ENCODE measurements at places on chromosomes 6 and 20. TPM values are rescaled to one million over a fixed set of nuclear protein-coding genes. Genes with fewer than 3 reads are reported as not detected.

Gene MAN1A1
- total RNA-seq = 245 TPM

Gene LRRN4
- 0.58 TPM for total RNA-seq

Gene COL19A1
- 29.4 TPM for total RNA-seq

Gene PRSS16
- total RNA-seq = 2.0 TPM

Gene POPDC3
- total RNA-seq = 2.5 TPM

Gene RSPH4A
- total RNA-seq = 0.90 TPM

- no peak for DNase-seq
These were observed 8.2 kb upstream of the MDFI start for GRCh38 chr6:41630069-41630468.

DNA sequence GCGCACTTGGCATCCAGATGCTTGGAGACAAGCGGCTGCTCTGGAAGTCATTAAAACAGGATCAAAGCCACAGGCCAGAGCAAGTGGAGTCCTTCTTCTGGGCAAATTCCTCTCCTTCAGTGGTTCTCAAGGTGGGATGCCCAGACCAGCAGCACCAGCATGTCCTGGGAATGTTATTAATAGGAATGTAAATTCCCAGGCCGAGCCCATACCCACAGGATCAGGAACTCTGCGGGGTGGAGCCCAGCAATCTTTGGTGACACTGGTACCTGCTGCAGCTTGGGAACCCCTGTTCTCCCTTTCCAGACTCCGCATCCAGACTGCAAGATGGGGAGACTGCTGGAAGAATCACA lies 44.6 kb downstream of the CPNE5 start:
- no peak for DNase-seq

DNA sequence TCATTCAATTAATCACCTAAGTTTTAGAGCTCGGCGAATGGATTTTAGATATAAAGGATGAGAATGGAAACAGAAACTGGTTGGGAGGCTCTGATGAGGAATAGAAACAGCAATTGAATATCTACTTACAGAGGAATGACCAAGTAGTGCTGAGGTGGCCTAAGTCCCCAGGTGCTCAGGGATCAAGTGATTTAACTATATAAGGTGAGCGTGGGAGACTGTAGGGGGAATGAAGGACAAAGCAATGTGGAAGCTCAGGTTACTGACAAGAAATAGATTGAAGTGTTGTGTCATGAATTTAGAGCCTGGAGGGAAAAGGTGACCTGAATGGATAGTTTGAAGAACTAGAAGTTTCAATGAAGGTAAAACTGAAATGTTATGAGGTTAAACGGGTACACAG lies 495.4 kb upstream of the SOX4 start:
- DNase-seq = no peak

DNA sequence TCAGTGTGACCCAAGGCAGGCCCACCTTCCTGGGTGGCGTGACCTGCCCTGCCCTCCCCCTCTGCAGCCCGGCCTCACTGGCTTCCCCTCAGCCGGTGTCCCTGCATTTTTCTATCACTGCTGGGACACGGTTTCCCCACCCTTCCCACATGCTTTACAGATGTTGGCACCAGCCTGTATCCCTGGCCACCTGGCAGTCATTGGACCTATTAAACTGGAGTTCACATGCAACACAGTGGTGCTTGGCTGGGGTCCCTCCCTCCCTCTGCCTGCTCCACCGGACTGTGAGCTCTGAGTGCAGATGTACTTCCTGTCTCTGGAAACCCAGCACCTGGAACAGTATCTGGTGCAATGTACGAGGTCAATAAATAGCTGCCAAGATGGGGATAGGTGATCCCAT lies 25.5 kb upstream of the STX16 start:
- DNase-seq = no peak

GRCh38 chr6:128259730-128260685 lies 260.4 kb downstream of the PTPRK start:
- DNase-seq = no peak

DNA sequence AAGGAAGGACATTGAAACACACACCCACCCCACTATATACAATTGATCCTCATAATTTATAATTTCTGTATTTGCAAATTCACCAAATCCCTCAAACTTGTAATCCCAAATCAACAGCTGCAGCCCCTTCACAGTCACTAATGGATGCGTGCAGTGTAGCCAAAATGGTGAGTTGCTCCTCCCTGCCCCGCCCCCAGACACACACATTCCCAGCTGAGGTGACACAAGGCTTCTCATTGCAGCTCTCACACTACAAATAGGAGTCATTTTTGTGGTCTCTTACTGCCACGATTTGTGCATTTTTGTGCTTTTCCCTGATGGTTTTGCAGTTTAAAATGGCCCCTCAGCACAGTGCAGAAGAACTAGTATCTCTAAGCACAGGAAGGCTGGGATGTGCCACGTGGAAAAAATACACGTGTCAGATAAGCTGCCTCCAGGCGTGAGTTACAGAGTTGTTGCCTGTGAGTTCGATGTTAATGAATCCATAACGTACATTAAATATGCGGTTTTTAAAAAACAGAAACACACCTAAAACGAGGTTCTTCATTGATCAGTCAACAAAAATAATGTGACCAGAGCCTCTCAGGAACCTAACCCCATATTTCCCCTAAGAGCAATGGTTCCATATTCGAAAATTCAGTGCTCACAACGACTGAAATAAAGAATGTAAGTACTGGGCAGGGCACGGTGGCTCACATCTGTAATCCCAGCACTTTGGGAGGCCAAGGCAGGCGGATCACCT lies 8.2 kb downstream of the ATP9A start:
- no peak for DNase-seq

- no peak for DNase-seq
These were observed 5.4 kb upstream of the ZNFX1 start for GRCh38 chr20:49283176-49283702.

DNA sequence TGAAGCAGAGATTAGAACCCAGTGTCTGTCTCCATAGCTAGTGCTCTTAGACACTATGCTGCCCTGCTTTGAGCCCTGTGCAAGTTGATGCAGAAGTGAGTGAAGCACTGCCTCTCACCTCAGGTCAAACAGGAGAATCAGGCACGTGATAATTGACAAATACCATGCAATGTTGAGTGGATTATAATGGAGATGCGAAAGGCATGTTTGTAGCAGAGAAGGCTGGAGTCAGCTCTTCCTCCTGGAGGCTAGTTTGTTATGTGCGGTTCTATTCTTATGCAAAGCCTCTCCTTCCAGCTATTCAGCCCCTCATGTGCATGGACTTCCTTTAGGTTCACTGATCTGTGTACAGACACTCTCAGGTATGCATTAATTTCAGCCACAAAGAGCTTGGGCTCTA lies 108.5 kb downstream of the MANEA start:
- DNase-seq = no peak

DNA sequence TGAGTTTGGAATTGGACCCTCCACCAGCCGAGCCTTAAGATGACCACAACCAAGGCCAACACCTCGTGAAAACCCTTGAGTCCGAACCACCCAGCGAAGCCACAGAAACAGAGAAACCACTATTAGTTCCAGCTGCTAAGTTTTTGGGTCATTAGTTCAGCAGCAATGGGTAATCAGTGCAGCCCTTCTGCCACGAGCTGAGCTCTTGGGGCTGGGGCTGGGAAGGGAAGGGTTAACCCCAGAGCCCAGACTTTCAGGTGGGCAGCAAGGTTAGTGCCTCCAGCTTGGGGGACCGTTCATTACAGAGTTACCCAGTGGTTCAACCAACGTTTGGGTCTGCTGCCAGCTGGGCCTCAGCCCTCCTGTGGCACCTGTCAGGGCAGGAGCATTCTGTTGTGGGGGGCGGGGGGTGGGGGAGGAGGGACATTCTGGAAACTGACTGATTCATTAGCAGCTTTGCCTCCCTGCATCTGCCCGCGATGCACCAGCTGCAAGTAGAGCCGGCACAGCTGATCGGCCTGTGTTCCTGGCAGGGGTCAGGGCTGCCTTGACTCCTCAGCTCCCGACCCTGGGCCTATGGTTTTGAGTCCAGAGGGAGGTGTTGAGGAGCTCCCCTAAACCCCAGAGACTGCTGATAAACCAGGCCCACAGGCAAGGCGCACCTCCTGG lies 52.7 kb downstream of the TGM2 start:
- no peak for DNase-seq

- no peak for DNase-seq
These were observed 28.9 kb upstream of the CCR6 start for GRCh38 chr6:167093922-167094432.

- DNase-seq = no peak
These were observed 175.4 kb upstream of the PREP start for GRCh38 chr6:105578179-105578707.

GRCh38 chr6:159307246-159307790 lies 138.1 kb downstream of the FNDC1 start:
- no peak for DNase-seq

- no peak for DNase-seq
These were observed 841.4 kb upstream of the MAP3K7 start for GRCh38 chr6:91428296-91428695.

DNA sequence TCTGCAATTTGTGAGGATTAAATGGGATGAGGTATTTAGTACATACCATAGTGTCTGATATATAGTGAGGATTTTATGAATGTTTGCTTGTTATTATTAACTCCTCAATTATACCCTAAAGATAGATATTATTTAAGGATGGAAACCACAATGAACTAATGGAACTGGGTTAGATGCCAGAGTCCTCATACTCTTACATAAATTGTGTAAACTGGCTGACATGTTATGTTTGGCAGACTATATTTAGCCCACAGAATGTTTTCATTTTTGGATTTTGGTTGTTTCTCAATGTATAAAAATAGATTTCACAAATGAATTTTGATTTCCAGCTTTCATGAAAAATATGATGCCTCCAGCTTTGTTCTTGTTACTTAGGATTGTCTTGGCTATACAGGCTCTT lies 37.6 kb downstream of the HTR1B start:
- no peak for DNase-seq

GRCh38 chr20:7977709-7978108 lies 37.5 kb upstream of the HAO1 start:
- no peak for DNase-seq

GRCh38 chr6:14146506-14147096 lies 29.0 kb downstream of the CD83 start:
- DNase-seq = no peak
